ENCODE measurements at places on chromosomes 11 and 22.
A peak's percentile ranks its signal among the peaks of the same experiment; 100 is the strongest.

DNA sequence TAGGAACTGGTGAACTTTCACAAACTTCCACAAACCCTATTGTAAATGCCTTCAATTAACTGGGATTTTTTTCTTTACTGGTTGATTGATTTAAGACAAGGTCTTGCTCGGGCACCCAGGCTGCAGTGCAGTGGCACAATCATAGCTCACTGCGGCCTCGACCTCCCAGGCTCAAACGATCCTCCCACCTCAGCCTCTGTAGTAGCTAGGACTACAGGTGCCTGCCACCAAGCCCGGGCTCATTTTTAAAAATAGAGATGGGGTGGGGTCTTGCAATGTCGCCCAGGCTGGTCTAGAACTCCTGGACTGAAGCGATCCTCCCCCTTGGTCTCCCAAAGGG, 35.7 kb upstream of the POLA2 start:
- no peak for DNase-seq

GRCh38 chr11:63660972-63661371, 10.2 kb downstream of the ATL3 start:
- no peak for DNase-seq

DNA sequence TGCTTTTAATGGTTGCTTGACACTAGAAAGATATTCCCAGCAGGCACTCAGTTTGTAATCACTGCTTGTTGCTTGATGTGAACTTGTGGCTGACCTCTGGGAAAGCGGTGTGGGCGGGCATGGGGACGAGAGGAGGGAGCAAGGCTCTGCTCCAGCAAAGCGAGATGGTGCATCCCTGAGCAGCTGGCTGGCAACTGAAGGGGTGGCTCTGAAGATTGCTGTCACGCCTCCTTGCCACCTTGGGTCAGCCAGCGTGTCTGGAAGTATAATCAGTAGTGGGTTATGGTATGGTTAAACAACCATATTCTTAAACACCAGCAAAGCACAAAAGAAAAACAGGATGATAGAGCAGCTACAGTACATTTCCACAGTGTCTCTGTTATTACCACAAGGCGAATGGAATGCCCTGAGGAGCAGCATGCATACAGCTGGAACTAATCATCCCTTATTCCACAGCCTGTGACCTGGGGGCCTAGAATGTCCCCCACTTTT, 124.5 kb downstream of the TRIM44 start:
- peak; percentile 19 for DNase-seq

DNA sequence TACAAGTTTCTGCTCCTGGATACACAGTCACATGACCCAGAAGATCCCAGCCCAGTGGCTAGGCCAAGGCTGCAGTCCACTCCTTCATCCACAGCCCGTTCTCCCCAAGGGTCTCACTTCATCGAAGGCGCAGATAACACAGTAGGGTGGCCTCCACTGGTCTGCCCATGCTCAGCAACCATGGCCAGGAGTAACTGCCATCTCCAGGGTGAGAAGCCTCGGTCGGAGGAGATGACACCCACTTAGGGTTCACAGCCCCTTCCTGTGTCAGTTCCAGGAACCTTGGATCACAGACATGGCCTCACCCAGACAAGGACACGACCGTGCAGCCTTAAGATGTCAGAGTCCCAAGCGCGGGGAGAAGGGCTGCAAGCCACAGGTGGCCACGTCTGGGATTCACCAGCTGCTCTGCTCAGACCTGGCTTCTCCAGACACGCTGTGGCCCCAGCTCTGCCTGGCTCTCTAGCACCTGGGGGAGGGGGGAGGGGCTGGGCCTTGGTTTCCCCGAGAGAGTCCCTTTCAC, 2.6 kb downstream of the BET1L start:
- DNase-seq, result no peak

Data from hepatic stellate cell (primary cell).